HCEC 1CT (cell line): ENCODE measurements at places on chromosomes 6 and 20.

GRCh38 chr20:63071541-63072181 is 64.9 kb upstream of the BHLHE23 start:
- peak; percentile 87 for DNase-seq

GRCh38 chr6:151385177-151385576 is 6.2 kb downstream of the ZBTB2 start:
- DNase-seq: no peak

GRCh38 chr6:145372671-145373151 is 362.6 kb downstream of the EPM2A start:
- peak; percentile 47 for DNase-seq

DNA sequence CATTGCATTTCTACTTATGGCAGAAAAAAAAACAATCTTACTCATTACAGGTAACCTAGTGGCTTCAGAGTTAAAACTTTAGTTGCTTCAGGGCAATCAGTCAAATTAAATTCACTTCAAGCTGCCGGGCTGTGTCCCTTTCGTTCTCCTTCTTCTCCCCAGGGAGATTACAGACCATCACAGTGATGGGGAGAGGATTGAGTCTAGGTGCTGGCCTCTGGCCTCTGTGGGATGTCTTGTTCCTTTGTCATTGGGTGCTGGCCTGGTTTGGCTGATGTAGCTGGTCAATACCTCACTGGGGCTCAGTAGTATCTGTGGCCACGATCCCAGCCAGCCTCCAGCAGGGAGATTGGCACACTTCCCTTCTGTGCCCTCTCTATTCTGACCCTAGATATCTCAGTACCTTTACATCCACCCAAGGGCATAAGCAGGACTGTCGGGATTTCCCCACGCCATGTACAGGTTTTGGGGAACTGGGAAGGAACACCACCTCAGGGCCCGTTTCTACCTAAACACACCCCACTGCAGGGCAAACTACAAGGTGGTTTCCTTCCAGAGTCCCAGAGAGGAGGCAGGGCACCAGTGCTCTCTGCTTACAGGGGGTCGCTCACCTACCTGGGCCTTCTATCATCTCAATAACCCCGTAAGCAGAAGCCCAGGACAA is 15.4 kb downstream of the FYN start:
- DNase-seq: no peak

- DNase-seq: peak; percentile 65
Observed at GRCh38 chr6:35919085-35919826, 1.6 kb downstream of the SRPK1 start.

GRCh38 chr6:140932909-140933308 is 1199.8 kb upstream of the GJE1 start:
- DNase-seq: no peak

- peak; percentile 60 for DNase-seq
Observed at GRCh38 chr6:34679552-34680253, 16.9 kb downstream of the ILRUN start.

DNA sequence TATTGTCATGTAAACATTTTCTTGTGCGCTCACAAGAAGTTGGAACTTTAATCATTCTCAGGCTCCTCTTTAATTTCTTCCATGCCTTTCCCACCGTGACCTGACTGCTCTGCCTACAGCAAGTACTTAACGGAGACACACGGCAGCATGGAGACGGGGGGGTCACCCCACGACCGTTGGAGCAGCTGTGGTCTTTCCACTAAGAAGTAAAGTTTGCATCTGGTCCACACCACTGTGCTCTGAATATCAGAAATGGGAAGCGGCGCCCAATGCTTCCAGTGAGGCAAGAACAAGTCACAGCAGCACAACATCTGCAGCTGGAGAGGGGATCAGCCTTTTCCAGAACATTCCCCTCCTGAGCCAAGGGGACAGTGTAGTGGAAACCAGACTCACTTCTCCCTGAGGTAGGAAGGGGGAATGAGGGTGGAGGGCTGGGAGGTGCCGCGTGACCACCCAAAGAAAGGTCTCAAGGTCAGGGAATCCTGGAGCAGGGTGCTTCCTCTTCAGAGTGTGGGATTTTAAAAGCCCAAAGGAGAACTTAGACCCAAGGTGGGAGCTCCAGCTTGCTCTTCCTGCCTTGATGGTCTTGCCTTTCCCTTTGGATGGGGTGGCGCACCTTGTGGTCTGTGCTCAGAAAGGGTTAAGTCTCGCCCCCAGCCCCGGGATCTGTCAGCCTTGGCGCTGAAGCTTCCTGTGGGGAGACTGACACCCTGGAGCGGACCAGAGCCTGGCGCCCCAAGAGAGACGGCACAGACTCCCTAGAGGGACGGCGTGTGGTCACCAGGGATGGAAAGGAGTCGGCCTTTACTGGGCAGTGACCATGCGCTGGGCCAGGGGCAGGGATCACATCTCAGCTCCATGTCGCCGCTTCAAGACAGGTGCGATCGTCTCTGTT is 25.6 kb upstream of the SMOC2 start:
- DNase-seq: no peak
